ENCODE measurements at places on chromosomes 16 and 17. TPM values are rescaled to one million over a fixed set of nuclear protein-coding genes. Genes with fewer than 3 reads are reported as not detected.

TMEM204 gene
- not detected for total RNA-seq

FBXO47 gene
- not detected for total RNA-seq

DOC2B gene
- total RNA-seq, result not detected

DNA sequence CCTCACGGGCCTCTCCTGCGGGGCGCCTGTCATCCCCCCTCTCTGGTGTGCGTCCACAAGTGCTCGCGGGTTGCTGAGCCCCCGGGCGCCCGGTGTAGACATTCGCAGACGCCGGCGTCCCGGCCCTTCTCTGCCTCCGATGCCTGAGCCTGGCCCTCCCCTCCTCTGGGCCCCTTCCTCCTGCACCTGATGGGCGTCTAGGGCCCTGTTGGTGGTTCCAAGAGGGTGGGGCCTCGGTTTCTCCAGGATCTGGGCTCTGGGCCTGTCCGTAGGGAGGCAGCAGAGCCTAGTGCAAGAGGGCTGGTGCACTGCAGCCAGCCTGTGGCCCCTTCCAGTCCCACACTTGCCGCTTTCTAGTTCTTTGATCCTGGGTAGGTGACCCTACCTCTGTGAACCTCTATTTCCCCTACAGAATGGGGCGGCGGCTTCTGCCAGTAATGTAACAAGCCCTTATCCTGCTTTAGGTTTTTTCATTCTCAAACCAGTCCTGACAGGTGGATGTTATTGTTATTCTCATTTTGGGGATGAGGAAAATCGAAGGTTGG is 623 bp downstream of the E4F1 start:
- peak; percentile 51 for DNase-seq

- peak; percentile 60 for DNase-seq
Observed at GRCh38 chr17:74814453-74814852, 38.3 kb upstream of the NAT9 start.

GRCh38 chr17:77273397-77274085 is 132.8 kb downstream of the SEC14L1 start:
- DNase-seq, result no peak

GRCh38 chr16:88856828-88857727 is at the start of the genes GALNS and TRAPPC2L:
Gene GALNS, minus strand, starts transcription at chr16:88856947. Its CDS starts 70 bp downstream, at chr16:88856877.
Gene TRAPPC2L, plus strand, starts transcription at chr16:88857127. Its CDS starts 24 bp downstream, at chr16:88857151.
- peak; percentile 96 for DNase-seq

- DNase-seq, result no peak
Observed at GRCh38 chr17:21286909-21287702, 2.6 kb downstream of the MAP2K3 start.

DNA sequence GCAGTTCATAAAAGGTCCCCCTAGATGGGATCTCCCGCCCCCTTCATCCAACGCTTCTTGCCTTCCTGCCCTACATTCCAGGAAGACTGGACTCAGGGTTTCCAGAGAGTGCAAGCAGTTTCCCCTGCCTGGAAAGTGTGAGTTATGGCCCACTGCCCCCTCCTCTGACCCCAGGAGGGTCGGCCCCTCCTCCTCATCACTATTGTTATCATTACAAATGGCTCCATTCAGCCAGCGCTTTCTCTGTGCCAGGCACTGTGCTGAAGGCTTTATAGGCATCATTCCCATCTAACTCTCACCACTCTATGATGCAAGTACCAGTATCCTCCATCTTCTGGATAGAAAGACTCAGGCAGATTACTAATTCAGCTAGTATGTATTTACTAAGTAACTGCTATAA is 90.7 kb downstream of the USP31 start:
- no peak for DNase-seq

- no peak for DNase-seq
Observed at GRCh38 chr17:77382966-77383612, 242.3 kb downstream of the SEC14L1 start.

- DNase-seq, result no peak
Observed at GRCh38 chr16:67845291-67846062, 1.3 kb upstream of the NUTF2 start.

DNA sequence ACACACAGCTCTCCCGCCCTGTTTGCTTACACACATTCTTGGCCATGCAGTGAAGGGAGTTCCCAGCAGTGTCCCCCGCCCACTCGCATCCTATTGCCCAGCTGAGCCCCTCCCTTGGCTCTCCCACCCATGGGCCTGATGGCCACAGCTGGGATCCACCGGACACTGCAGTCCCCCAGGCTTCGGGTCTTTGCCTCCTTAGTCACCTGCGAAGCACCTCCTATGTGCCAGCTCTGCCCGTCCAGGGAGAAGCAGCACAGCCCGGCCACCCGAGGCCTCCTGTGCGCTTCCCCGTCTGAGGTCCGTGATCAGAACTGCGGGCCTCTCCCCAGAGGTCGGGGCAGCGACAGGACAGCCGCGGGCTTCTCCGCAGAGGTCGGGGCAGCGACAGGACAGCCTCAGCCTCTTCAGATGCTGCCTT is 136.9 kb downstream of the BANP start:
- no peak for DNase-seq

DNA sequence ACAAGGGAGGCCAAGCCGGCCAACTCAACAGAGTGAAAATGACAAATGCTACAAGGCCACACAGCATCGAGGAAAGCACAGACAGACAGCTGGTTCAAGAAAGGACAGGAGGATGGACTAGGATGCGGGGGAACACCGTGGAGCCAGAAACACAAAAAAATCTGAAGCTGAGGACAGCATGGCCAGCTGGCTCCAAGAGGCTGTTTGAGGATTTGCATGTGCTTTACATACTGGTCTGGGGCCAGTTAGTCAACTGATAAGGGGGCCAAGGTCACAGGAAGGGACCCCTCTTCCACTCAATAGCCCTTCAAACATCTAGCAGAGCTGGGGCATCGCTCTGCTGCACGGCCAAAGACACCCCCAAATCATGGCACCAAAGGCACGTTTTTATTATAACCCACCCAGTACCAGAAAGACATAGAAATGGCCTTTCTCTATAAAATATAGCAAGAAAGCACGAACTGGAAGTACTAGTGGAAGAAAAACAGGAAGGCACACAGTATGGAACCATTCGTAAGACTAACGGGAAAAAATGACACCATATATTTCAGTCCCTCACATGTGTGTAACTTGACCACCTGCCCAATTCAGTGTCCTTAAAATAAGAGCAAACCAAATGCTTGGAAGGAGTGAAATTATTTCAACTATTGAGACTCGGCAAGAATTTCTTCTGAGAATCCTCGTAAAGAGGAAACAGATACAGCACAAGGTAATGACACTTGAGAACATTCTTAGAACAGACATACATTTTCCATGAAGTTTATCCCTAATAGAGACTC is 7.8 kb upstream of the SRL start:
- DNase-seq, result no peak

DNA sequence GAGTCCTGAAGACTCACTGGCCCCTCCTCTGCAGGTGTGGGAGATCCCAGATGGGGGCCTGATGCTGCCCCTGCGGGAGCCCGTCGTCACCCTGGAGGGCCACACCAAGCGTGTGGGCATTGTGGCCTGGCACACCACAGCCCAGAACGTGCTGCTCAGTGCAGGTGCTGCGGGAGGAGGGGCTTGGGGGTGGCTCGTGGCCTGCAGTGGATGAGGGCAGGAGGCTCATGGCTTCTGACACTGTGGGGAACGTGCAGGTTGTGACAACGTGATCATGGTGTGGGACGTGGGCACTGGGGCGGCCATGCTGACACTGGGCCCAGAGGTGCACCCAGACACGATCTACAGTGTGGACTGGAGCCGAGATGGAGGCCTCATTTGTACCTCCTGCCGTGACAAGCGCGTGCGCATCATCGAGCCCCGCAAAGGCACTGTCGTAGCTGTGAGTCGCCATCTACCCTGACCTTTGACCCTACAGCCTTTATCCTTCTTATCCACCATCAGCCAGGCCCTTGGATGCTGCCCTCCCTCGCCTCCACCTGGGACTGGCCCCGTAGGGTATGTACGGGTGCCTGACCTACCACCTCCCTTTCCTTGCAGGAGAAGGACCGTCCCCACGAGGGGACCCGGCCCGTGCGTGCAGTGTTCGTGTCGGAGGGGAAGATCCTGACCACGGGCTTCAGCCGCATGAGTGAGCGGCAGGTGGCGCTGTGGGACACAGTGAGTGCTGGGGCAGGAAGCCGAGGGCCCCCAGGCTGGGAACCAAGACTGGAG is 3.6 kb downstream of the CORO1A start:
- DNase-seq, result peak; percentile 23

- DNase-seq, result no peak
Observed at GRCh38 chr17:50779747-50780353, 12.5 kb upstream of the ANKRD40CL start.

DNA sequence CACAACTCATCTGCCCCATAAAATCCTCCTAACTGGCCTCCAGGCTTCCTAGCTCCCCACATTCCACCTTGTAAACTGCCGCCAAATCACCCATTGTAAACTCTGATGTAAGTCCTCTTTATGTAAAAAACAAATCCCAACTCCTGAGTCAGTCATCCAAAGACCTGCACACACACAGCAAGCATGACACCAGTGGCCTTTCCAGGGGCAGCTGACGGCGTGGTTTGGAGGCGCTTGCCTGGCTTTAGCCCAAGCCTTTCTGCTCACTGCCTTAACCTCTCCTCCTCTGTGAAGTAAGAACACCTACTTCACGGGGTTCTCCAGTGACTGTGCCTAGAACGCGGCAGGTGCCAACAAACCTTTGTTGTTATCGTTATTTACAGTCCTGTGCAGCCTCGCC is 14.0 kb downstream of the UBE2O start:
- DNase-seq, result peak; percentile 24

DNA sequence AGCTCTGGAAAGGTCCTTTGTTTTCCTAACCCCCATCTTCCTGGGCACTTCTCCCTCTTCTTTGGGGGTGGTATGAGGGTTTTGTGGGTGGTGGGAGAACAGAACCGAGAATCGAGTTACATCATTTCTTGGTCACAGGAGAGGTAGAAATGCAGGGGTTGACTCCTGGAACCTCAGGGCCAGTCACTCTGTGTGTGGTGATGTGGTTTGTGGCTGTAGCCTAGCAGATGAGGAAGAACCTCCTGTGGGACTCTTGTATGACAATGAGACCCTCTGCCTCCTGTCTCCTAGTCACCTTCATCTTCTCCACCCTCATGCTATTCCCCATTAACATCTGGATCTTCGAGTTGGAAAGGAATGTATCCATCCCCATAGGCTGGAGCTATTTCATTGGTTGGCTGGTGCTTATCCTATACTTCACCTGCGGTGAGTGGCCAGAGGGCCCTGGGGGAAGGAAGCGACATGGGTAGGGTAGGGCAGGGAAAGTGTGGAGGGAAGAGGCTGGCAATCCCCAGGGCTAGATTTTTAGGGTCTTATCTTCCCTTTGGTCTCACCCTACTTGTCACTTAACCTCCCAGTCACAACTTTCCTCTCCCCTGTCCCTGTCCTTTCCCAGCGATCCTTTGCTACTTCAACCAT is 5.5 kb downstream of the ODF4 start:
- DNase-seq, result no peak

DNA sequence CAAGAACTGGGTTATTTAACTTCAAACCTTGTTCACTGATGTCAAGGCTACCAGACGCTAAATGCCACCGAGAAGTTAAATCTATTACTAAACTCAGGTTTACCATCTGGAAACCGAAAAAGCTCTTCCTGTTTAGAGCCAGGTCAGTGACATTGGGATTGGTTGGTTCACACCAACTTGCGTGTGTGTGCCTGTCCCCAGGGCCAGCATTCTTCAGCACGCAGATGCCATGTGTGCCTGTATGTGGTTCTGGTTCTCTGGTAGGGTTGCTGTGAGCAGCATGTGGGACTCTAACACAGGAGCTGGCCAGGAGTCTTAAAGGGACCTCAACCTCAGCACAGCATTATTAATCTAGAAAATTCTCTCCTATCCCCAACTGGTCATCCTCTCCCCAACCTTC is 18.1 kb upstream of the TBX2 start:
- DNase-seq, result no peak

- no peak for DNase-seq
Observed at GRCh38 chr17:50262001-50262794, 12.1 kb upstream of the TMEM92 start.

DNA sequence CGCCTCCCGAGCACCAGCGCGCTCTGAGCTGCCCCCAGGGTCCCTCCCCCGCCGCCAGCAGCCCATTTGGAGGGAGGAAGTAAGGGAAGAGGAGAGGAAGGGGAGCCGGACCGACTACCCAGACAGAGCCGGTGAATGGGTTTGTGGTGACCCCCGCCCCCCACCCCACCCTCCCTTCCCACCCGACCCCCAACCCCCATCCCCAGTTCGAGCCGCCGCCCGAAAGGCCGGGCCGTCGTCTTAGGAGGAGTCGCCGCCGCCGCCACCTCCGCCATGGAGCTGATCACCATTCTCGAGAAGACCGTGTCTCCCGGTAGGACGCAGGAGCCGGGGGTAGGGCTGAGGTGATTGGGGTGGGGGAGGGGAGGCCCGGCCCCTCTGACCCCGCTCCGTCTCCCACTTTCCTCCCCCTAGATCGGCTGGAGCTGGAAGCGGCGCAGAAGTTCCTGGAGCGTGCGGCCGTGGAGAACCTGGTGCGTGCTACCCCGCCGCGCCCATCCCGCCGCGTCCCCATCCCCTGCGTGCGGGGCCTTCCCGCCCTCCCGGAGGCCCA is 329 bp downstream of the KPNB1 start:
- no peak for DNase-seq

DNA sequence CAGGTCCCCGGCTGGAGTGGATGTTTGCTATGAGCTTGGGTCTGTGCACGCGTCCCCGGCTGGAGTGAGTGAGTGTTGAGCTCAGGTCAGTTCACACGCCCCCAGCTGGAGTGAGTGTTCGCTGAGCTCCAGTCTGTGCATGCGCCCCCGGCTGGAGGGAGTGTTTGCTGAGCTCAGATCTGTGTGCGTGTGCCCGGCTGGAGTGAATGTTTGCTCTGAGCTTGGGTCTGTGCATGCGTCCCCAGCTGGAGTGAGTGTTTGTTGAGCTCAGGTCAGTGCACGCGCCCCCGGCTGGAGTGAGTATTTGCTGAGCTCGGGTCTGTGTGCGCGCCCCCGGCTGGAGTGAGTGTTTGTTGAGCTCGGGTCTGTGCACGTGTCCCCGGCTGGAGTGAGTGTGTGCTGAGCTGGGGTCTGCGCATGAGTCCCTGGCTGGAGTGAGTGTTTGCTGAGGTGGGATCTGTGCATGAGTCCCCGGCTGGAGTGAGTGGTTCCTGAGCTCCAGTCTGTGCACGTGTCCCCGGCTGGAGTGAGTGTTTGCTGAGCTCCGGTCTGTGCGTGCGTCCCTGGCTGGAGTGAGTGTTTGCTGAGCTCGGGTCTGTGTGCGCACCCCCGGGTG is 284.2 kb downstream of the SNX29 start:
- no peak for DNase-seq
